Right ventricle myocardium inferior (tissue), 1 donor: ENCODE measurements at places on chromosomes 12 and 14. TPM values are rescaled to one million over a fixed set of nuclear protein-coding genes. Genes with fewer than 3 reads are reported as not detected.

KCNC2 gene
- not detected for total RNA-seq

GLT8D2 gene
- total RNA-seq, result 8.8 TPM

ACSM4 gene
- total RNA-seq, result not detected

DNA sequence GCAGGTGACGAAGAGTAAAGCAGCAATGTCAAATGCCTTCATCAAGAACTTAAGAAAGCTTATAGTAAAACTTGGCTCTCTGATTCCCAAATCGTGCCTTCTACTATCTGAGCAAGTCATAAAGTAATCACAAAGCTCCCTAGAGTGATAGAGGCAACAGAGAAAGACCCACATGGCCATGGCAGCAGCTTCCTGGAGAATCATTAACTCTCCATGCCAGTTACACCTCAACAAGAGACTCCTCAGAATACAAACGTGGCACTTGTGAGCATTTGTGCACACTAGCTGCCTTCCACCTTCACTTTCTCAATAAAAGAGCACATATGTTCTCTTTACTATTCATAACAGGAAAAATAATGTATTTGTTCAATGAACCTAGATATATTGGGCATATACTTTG lies 48.0 kb downstream of the PLCZ1 start:
- no peak for DNase-seq

- no peak for DNase-seq
These were observed 49.0 kb downstream of the TBC1D15 start for GRCh38 chr12:71888521-71888920.

DNA sequence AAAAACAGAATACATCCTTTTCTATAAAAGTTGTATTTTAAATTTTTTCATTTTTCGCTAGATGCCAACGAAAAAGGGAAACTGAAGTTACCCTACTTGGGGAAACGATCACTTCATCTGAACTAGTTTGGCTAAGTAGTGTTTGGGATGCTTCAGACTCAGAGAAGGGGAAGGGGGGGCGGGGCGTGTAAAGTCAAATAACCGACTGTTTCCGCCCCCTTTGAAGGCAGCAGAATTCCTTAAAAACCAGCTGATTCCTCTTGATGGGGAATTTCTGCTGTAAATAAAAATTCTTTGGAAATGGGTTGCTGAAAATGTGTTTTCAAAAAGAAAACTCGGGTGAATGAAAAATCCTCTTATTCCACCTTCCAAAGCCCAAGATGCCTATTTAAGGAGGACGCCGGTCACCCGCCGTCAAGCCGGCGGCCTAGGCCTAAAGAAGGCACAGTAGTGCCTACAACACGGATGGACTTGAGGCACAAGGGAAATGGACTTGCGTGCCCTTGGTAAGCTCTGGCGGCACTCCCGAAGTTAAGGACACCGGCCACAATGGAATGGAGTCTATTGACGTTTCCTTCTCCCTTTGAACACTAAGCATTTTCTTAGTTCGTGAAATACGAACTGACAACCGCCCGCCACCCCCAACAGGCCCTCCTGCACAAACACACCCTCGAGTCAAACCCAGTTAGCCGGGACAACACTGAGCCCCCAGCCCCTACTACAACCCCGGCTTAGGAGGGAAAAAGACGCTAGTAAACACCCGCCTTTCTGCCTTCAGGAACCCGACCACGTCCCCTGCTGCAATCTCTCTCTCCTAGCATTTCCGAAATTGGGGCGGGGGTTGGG lies 1.9 kb downstream of the ATXN2 start:
- no peak for DNase-seq

GRCh38 chr14:55221968-55222367 lies 30.6 kb upstream of the DLGAP5 start:
- DNase-seq, result no peak

GRCh38 chr12:60094436-60094835 lies 498.6 kb downstream of the SLC16A7 start:
- DNase-seq, result no peak

- peak; percentile 81 for DNase-seq
These were observed 16.9 kb downstream of the LTBP2 start for GRCh38 chr14:74595006-74595735.

GRCh38 chr14:100332797-100333196 lies 9.7 kb downstream of the SLC25A47 start:
- DNase-seq, result no peak
